ENCODE measurements at places on chromosomes 7 and 10.

DNA sequence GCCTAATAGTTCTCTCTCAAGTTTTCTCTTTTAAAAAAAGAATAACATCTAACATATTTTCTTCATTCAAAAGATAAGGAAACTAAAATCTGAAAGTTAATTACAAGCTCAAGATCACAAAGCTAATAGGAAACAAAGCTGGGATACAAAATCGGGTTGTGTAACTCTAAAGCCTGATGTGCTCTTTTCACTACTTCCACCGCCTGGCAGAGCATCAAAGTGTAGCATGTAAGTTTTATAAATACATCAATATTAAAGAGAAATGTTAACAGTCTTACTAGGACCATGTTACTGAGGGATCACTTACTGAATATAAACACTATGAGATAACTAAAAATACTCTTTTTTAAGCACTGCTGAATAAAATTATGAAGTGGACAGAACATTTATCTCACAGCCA, 97.2 kb downstream of the KMT2C start:
- DNase-seq, result no peak

- DNase-seq, result no peak
These were observed 441 bp downstream of the CCDC186 start for GRCh38 chr10:114173603-114173920.

DNA sequence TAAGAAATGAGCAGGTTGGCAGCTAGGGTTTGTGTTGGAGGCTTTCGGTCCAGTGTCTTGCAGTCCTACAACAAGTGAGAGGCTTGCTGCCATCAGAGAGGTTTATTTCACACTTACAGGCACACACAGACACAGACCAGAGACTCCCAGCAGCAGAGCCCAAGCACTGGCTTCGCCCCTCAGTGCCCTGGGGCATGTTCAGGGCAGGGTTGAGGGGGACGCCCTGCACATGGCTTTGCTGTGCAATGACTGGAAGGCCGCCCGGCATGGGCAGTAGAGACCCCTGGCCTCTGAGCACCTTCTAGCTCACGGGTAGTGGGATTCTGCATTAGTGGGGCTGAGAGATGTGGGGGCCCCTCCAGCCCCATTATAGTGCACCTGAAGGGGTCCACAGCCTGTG, 3.8 kb downstream of the SPRN start:
- no peak for DNase-seq

GRCh38 chr10:82621680-82622079, 746.7 kb downstream of the NRG3 start:
- DNase-seq, result no peak

DNA sequence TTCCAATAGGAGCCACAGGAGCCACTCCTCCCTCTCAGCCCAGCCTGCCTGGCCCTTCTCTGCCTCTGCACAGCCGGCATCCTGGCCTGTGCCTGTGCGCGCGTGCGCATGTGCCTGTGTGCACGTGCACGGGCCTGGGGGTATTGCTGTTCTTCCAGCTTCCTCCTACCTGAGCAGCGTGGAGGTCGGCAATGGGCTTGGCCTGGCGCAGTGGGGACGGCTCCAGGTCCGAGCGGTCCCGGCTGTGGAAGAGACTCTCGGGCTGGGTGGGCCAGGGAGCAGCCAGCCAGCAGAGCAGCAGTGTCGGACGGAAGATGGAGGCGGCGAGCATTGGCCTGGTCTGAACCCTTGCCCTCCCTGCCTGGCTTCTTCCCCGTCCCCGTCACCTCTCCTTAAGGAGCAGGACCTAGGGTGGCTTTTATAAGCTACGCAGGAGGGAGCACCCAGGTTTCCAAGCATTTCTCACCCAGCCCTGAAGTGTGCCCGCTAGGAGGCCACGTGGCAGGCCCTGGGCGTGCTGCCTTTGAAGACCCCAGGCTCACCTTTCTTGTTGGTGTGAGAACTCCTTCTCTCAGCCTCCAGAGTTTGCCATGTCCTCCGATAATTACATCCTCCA, at the start of gene MMP21:
MMP21 (minus strand) TSS at position 331 of the 616 bp plus-strand sequence; CDS start at position 331, 0 bp downstream.
- no peak for DNase-seq

- no peak for DNase-seq
These were observed 406 bp downstream of the SYNPO2L start for GRCh38 chr10:73655257-73655989.

DNA sequence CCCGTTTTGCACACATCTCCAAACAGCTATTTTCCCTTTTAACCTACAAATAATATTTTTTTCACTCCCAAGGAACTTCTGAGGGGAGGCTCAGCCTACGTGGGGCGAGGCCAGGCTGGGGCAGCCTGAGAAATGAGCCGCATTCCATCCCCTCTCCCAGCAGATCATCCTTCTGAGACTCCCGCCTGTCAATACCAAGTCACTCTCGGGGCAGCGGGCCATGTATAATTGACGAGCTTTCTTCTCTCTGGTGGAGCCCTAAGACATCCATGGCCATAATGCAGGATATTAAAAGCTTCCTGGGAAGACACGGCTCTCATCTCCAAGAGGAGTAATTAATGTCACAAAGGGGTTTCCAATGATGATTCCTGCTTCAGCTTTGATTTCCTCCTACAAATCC, 37.8 kb upstream of the CHST15 start:
- DNase-seq, result no peak

DNA sequence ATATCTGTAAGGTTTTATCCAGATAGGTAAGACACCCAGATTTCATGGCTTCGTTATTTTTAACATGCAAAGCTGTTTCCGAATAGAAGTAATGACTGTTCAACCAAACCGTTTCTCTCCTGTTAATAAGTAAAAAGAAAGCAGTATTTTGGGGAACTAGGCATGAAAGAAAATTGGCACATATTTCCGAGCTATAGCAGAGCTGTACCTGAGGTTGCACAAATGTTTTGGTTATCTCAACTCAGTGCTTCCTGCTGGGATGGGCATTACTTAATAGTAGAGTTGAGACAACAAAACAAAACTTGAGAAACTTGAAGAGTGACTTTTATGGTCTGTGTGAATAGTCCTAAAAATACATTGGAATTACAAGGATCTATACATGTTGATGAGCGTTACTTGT, 564.3 kb upstream of the SORCS1 start:
- no peak for DNase-seq

DNA sequence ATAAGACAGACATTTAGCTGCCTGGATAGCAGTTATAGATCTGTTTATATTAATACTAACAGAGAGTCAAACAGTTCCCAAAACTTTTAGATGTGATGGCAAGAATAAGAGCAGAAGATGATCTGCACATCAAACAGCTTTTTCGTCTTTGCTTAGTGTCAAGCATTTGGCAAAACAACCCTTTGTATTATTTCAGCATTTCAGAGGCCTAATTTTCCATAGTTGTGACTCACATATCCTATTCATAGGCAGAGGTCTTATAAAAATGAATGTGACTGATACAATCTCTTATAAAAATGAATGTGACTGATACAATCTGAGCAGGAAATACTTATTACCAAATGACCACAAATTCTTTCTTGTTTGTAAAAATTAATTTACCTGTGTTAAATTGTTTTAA, 71.2 kb downstream of the LRRTM3 start:
- DNase-seq, result no peak

DNA sequence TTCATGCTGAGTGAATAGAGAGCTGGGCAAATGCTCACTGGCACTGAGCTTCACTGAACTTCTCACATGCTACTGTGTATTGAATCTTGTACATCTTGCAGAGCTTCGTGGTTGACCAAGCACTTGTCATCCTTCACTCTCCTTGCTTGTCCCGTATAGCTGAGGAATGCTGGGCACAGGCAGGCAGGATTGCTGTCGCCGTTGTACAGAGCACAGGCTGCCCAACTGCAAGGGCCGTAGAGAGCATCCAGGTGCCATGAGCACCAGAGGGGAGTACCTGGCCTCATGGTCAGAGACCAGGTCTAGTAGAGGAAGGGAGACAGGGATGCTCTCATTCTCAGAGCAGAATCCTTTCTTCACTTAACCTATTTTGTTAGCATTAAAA, 99.8 kb upstream of the RET start:
- DNase-seq, result no peak

Data from activated naive CD4-positive, alpha-beta T cell treated with Interleukin-2 at 50 U/mL for 16 hours (primary cell).